CD4-positive, alpha-beta T cell treated with Interleukin-12 subunit alpha and Interleukin-12 subunit beta, for 1 hour (primary cell): ENCODE measurements at places on chromosomes 5 and 9.

- DNase-seq, result no peak
Observed at GRCh38 chr9:88418025-88418424, 29.8 kb downstream of the SPIN1 start.

DNA sequence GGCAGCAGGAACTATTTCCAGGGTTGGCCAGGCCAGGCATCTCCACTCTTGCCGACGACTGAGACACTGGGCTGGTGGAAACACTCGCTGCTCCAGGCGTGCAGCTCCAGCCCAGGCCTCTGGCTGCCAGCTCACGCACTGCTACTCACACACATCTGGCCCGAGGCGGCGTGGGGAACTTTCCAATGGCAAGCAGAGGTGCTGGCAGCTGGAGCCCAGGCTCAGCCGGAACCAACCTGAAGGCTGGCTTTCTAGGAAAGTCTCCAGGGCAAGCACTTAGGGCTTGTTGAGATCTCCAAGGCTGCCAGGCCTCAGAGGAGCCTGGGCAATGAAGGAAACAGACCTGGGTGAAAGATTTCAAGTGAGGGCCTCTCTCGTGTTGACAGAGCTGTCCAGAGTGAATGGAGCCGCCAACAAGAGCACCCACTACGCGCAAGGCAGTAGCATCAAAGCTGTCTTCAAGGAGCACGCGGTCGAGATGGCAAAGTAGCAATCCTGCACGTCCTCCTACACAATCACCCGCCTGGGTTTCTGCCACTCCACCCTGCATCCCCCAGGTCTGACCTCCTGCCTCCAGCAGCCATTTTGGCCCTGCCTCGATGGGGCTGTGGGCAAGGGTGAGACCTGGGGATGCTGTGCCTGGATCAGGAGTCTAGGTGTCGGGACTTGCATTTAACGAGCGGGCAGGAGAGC is 14.4 kb downstream of the SH3PXD2B start:
- DNase-seq, result no peak

GRCh38 chr9:76808636-76809035 is 44.4 kb downstream of the PCA3 start:
- no peak for DNase-seq

GRCh38 chr5:45793638-45794532 is 97.7 kb upstream of the HCN1 start:
- DNase-seq, result no peak

DNA sequence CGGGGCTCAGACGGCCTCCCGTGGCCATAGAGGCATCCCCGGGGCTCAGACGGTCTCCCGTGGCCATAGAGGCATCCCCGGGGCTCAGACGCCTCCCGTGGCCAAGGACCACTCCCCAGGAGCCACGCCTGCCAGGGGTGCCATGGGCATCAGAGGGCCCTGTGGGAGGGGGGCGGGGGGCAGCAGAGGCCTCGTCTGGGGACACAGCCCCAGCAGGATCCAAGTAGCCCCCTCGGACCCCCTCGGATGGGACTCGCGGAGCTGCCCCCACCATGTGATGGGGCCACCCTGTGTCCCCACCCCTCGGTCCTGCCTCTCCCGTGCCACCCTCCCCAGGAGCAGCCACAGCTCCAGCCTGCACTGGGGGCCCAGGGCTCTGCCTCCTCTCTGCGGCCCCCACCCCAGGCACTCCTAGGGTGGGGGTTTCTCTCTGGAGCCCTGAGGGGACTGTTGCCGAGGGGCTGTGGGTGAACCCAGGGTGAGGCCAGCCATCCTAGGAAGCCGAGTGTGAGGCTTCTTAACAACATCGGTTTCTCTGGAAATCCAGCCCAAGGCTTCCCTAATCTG is 2.5 kb downstream of the ENTPD8 start:
- DNase-seq, result no peak

DNA sequence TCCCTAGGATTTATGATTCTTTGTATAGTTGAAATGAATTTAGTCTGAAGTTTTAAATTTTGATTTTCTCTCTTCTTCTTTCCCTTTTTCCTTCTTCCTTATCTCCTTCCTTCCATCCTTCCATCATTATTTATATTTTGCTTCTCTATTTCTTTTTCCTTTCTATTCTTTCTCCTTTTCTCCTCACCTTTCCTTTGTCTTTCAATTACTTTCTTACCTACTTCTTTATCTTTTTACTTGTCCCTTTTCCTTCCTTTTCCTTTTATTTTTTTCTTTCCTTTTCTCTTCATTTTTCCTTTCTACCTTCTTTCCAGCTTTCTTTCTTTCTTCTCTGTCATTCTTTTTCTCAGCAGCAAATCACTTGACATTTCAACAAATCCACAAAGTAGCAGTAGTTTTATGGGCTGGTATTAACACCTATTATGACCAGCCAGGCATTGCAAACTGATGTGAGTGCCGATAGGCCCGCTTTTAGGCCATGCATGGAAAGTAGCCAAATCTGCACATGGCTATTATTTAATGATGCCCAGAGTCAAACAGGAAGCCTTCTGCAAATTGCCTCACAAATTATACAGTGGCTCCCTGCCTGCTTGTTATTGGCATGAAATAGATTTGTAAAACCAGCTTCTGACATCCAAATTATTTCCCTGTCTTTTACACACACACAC is 37.1 kb upstream of the NR3C1 start:
- DNase-seq, result no peak

GRCh38 chr9:127535834-127536233 is 76.2 kb upstream of the STXBP1 start:
- no peak for DNase-seq

DNA sequence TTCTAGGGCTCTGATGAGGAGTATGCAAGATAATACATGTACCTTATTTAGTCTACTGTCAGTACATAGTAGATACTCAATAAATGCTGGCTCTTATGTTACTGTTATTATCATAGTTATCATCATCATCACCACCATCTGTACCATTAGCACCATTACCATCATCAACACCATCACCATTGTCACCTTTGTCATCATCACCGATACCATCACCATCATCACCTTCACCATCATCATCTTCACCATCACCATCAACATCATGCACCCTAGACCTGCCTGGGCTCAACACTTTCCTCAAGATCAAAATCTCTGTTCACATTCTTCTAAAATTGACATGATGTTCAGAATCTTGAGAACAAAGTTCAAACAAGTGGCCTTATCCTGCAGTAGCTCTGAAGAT is 126.2 kb upstream of the PANK3 start:
- no peak for DNase-seq

DNA sequence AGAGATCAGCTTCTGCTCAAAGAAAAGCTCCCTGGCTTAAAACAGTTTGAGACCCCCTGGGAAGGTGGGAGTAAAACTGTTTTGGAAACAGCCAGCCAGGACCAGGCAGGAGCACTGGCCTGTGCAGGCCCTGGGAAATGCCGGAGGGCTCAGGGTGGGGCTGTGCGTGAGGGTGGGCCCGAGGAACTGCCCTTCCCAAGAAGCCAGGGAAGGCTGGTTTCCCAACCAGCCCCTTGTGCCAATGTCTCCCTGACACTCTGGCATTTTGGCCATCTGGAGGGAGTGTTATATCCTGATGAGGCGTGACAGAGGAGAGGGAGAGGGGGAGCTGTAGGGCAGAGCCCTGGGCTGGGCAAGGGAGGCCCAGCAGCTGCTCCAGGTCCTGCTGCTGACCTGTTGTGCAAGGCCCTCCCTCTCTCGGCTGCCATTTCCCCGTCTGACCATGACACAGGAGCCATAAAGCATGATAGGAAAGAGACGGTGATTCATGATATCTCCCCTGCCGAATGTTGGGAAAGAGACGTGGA is 16.1 kb downstream of the OLFML2A start:
- DNase-seq, result no peak

- DNase-seq, result no peak
Observed at GRCh38 chr9:113948891-113949570, 72.9 kb downstream of the ZNF618 start.

GRCh38 chr5:105581988-105582690 is 2019.5 kb upstream of the NUDT12 start:
- DNase-seq, result no peak

- no peak for DNase-seq
Observed at GRCh38 chr5:88539693-88540365, 271.2 kb upstream of the TMEM161B start.

GRCh38 chr5:114858665-114859437 is 310.9 kb downstream of the TRIM36 start:
- DNase-seq, result no peak

DNA sequence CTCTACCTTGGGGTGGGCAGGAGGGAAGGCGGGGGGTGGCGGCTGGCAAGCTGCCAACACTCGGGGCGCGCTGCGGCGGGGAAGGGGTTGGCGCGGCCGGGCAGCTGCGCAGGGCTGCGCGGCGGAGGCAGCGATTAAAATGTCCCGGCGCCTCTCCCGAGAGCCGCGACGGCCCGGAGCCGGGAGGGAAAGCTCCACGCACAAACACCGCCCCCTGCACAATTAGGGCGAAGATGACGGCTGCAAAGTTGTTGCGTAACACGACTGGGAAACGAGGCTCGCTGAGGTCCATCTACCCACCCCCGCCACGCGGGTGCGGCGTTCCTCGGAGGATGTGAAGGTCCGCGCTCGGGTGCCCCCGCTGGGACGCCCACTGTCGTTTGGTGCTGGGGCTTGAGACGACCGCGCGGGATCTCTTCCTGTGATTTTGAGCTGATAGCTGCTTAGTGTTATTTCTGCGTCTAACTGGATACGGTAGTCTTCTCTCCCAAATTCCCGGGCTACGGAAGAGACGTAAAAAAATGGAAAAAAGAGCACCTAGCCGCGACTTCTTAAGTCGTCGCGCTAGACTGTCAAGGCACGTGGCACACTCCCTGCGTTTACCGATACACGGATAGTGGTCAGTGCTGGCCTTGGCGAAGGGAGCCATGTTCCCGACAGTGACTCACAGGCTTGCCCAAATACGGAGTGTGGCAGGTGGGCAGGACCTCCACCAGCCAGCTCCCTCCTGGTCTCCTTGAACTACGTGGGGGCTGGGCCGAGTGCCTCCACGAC is 958 bp upstream of the NFIL3 start:
- peak; percentile 63 for DNase-seq

GRCh38 chr9:71036501-71036900 is 84.9 kb downstream of the TRPM3 start:
- DNase-seq, result no peak

- DNase-seq, result no peak
Observed at GRCh38 chr5:165157219-165157618, 1651.8 kb downstream of the MAT2B start.

DNA sequence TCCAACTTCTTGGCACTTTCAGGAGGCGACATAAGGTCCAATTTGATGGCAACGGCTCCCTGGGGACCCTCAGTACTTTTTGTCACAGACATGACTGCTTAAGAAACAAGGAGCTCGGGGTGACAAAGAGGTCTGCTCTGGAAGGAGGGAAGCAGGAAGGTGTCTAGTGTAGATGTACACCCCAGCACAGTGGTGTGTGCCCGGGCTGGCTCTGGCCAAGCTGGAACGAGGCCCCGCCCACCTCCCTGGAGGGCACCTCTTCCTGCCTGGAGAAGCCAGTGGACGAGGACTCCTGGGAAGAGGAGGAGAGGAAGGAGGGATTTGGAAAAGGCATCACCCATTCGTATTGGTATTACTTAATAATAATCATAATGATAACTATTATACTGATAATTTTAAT is at the start of gene SLC36A2:
SLC36A2 (minus strand) TSS at position 191 of the 400 bp plus-strand sequence; CDS start at position 92, 99 bp downstream.
- no peak for DNase-seq

DNA sequence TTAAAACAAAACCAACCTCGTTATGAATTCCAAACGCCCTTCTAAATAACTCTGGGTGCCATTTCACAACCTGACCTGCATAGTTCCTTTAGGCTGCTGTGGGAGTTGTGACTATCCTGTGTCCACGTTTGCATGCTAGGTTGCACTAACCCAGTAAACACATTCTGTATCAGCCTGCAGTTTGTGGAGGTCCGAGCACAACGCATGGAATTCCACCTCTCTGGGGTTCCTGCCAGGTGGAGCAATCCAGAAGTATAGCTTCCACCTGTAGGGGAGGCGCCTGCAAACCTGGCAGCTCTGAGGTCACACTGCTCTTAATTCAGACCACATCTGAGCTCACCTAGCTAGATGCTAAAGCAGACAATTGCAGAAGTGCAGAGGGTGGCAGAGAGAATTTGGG is 57.2 kb downstream of the MARCHF3 start:
- DNase-seq, result no peak

- DNase-seq, result no peak
Observed at GRCh38 chr5:143672806-143673205, 139.2 kb upstream of the HMHB1 start.

DNA sequence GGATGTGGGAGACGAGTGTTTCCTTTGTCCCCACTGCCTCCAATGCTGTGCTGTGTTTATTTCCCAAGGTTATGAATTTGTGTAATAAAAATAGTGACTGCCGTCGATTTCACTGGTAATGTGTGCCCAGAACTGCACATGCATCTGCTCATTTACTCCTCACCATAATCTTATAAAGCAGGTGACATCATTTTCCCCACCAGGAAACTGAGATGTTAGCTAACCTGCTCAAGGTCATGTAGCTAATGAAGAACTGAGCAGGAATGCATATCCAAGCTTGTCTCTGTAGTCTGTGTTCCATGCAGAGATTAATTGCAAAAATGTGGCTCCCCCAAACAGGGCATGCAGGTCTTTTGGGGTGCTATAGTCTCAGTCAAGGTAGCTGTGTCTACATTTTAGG is 224.4 kb downstream of the TENT4A start:
- no peak for DNase-seq

- DNase-seq, result no peak
Observed at GRCh38 chr5:78506261-78507024, 142.1 kb downstream of the LHFPL2 start.

DNA sequence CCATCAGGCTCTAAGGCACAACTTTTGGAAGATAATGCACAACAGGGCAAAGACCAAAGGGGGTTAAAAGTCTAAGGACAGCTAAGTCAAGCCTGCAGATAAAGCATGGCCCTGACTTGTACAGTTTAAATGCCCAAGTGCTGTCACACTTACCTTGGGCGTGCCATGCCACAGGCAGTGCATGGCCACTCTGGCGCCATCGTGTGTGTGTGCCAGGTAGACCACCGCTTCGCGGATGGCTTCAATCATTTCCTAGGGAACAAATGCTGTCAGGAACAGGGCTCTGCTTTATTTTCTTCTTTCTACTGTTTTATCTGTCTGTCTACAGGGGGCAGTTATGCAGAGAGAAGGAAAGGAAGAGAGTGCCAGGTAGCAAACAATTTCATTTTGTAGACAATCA is 19.3 kb downstream of the PUM3 start:
- DNase-seq, result no peak

- DNase-seq, result no peak
Observed at GRCh38 chr5:127770272-127770671, 67.1 kb downstream of the CCDC192 start.

GRCh38 chr9:94212091-94212490 is 47.0 kb upstream of the ZNF169 start:
- no peak for DNase-seq

GRCh38 chr5:150506571-150507473 is 1.1 kb upstream of the NDST1 start:
- DNase-seq, result no peak

GRCh38 chr5:141527426-141527825 is 38.5 kb downstream of the PCDHGC5 start:
- DNase-seq, result no peak

GRCh38 chr5:91179018-91179417 is 204.1 kb downstream of the ARRDC3 start:
- no peak for DNase-seq

- no peak for DNase-seq
Observed at GRCh38 chr5:151911011-151911410, 13.6 kb downstream of the GLRA1 start.
